GM12864 (cell line): ENCODE measurements at places on chromosomes 4 and X.

GRCh38 chr4:59412739-59413138, 1787.4 kb upstream of the ADGRL3 start:
- no peak for DNase-seq

GRCh38 chrX:84830836-84831235, 172.8 kb upstream of the APOOL start:
- DNase-seq, result no peak

- no peak for DNase-seq
Measured at GRCh38 chrX:139640259-139640658, 67.7 kb downstream of the MCF2 start.

DNA sequence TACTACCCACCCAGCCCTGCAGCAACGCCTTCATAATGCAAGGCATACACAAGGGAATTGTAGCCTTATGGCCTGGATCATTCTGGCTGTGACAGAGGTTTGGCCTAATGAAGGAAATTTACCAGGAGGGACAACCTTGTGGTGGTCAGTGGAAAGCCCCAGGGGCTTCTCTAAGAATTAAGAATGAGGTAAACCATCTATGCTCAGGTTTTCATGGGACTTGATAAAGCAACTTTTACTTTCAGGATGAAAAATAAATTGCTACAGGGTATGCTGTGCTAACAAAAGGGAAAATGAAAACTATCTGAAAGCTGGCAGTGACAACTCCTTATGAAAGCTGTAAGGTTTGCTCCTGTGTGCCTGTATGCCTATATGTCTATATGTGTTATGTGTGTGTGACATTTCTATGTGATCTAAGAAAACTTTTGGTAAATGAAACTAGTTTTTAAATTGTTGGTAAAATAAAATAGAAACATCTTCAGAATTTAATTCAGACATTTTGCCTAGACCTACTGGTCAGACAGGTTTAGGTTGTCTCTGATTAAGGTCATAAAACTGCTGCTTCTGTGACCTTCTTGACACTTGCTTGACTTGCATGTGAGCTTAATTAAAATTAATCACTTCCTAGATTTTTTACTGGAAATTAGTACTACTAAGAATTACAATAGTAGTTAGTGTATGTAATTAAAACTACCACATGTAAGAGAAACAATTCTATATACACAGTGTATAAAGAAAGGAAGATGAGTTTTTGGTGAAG, 19.9 kb upstream of the TXK start:
- DNase-seq, result no peak

DNA sequence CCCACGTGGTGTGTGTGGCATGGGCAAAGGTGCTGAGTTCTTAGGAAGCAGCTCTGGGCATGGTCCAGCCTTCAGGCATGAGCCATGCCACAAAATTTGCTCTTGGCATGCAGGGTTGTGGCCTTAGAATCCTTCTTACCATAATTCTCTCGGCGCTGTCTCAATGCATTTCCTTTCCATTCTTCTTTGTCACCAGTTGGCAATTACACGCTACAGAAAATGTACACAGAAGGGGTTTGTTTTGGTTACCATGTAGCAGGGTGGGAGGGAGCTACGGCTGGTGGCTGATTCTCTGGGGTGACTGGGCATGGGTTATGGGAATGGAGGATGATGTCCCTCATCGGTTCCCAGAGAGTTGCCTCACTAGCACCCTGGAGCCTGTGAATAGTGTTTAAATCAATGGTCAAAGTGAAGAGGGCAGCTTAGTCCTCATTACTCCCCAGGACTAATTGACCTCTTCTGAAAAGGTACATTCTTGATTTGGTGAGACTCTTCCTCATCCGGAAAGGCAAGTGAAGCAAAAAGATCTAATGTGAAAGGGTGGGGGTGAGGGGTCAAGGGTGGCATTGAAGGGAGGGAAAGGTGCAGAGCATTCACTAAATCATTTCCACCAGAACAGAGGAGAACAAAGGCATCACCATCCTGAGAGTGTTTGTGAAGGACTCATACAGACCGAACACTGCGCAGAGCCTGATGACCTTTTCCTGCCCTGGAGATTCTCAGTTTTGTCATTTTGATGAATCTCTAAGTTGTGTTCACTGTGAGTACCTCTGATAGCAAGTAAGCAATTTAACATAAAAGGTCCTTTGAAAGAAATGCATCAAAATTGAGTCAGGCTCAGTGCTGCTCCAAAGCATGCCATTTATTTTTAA, 199.8 kb upstream of the SFRP2 start:
- no peak for DNase-seq

DNA sequence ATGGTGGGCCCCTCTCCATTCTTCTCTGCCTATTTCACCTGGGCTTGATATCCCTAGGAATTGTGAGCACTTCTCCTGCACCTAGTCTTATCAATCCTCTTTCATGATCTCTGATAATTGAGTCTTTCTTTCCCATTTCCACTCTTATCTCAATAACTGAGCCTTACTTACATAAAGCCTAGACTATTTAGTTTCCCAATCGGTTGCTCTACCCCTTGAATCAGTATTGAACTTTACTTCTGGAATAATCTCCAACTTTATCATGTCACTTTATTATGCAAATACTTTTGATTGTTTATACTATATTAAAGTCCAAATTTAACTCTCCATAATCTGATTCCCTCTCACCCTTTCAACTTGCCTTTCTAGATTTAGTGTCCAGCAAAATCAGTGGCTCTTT, 222.7 kb downstream of the SPRY1 start:
- no peak for DNase-seq

DNA sequence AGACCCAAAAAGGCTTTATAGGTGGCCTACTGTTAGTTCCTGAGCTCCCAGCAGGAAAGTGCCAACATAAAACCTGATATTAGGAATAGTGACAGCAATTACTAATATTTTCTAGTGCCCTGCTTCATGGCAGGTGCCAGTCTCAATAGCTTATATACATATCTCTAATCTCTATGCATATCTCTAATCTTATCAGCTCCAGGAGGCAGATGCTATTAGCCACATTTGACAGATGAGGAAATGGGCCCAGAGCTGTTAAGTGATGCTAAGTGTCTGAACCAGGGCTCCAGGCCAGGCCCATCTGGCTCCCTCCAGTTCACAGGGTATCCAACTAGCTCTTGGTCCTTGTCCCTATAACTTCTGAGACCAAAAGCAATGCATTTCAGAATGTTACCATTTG, 142.5 kb downstream of the CHIC2 start:
- DNase-seq, result no peak

GRCh38 chr4:137253949-137254348, 278.3 kb downstream of the PCDH18 start:
- DNase-seq, result no peak

DNA sequence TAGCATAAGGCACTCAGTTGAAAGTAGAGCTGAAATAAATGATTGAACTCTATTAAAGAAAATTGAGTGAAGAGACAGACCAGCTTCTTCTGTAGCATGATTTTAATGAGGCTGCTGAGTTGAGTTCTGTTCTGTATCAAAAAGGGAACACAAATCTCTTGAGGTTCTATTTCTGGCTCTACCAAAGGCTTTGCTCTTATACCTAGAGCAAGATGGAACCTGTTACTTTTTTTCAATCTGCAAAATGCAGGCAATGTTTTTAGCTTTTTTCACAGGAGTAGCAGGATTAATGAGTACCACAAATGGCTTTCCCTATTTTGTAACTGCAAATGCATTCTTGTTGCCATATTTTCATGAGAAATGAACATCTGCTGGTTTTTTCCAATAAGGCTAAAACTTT, 4.2 kb upstream of the ERVMER34-1 start:
- no peak for DNase-seq

- DNase-seq, result no peak
Measured at GRCh38 chr4:135144498-135144897, 942.9 kb upstream of the PABPC4L start.

GRCh38 chr4:98474408-98474844, 184.0 kb downstream of the TSPAN5 start:
- no peak for DNase-seq

- no peak for DNase-seq
Measured at GRCh38 chrX:23765449-23765848, 17.5 kb upstream of the SAT1 start.

GRCh38 chrX:153777261-153778090, 3.4 kb upstream of the SRPK3 start:
- DNase-seq, result no peak

DNA sequence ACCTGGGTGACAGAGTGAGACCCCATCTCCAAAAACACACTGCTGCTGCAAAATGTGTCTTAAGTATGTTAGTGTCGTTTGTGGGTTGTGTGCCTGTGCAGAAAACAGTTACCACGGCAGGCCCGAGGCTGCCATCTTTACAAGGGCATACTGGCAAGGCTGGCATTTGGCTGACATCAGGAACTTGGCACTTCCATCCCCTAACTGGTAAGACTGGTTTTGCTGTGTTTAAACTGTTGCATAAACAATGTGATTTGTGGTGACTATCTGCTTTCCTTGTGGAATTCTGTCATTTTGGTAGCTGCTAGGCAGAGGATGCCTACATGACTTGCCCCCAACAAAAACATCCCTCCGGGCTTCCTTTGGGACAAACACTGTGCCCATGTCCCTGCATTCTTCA, 12.3 kb downstream of the LRP2BP start:
- DNase-seq, result no peak

DNA sequence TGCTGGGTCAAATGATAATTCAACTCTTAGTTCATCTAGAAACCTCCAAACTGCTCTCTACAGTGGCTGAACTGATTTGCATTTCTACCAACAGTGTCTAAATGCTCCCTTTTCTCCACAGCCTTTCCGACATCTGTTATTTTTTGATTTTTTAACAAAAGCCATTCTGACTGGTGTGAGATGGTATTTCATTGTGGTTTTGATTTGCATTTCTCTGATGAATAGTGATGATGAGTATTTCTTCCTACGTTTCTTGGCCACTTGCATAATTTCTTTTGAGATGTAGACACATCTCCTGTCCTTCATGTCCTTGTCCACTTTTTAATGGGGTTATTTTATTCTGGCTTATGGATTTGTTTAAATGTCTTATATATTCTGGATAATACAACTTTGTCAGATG, 298.2 kb upstream of the ARSJ start:
- DNase-seq, result no peak

GRCh38 chrX:120660637-120661036, 30.8 kb upstream of the C1GALT1C1 start:
- no peak for DNase-seq

DNA sequence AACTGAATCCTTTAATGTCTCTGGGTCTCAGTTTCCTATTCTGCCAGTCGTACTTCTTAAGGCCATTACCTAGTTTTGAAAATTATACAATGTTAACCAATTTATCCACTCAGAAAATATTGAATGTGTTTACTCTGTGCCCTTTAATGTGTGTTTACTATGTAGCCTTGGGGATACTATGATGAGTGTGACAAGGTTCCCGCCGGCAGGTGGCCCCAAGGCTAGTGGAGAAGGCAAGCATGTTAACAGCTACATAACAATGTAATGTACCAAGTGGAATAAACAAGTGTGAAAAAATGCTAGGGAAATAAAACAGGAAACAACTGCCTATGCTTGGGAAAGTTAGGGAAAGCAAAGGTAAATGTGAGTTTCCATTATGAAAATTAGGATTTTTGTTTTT, 187.3 kb upstream of the MBNL3 start:
- DNase-seq, result no peak

DNA sequence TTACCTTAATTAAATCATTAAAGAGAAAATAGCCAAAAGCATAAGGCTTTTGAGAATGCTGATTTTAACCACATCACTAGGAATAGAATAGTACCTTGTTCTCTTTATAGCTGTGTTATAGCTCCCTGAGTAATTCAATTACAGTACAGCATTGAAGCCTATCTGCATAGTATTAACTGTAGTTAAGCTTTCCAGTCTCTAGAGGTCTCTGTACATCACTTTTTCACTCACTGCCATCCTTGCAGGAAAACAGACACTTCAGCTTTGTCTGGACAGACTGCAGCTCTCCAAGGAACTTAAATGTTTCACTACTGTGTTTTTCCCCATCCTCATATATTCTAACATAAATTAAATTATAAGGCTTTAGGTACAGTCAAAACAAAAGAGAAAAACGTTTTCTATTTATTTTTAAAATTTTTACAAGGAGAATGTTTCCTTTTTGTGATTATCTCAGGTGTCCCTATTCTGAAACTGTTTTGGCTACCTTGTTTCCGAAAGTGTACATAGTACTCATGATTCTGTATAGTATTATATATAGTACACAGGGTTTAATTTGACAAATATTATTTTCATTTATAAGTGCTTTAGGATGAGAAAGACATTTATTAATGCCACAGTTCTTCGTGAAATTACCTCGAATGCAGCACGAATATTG, 407.9 kb downstream of the PCDH18 start:
- no peak for DNase-seq

DNA sequence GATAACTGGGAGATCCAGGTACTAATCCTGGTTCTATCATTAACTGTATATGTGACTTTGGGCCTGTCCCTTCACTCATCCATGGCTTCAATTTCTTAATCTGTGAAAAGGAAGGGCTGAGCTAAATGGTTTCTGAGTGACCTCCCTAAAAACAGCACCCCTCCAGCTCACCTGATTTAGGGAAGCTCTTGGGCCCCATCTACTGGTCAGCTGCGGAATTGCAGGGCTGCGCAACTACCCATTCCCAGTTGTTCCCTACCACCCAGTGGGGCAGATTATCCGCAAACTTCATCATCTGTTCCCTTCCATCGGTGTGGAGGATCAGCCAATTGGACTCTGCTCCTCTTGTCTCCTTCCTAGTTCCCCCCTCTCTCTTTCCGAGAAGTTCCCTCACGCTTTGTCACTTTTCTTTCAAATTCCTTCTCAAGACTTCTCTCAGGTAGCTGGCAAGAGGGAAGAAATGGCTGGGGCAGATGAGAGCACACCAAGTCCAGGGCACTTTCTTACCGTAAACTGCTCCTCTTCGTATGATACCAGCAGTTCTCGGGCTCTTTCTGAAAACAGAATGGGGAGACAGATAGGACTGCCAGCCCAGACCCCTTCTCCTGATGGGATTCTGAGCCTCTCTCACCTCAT, 5.8 kb downstream of the LAS1L start:
- no peak for DNase-seq

DNA sequence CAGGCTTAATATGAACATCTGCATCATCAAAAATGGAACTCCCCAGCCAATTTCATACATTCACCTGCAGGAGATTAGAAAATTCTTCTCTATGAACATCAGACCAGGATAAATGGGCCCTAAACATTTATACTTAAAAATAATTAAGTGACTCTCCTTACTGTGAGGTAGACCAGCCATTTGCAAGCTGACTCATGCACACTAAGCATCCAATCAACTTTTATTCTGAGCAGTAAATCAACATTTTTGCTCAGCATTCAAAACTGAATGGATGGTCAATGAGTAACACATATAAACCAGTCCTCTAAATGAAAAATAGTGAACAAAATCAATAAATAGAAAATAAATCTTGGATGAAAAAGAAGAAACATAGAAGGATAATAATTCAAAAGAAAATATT, 19.9 kb upstream of the PCDH10 start:
- DNase-seq, result no peak

DNA sequence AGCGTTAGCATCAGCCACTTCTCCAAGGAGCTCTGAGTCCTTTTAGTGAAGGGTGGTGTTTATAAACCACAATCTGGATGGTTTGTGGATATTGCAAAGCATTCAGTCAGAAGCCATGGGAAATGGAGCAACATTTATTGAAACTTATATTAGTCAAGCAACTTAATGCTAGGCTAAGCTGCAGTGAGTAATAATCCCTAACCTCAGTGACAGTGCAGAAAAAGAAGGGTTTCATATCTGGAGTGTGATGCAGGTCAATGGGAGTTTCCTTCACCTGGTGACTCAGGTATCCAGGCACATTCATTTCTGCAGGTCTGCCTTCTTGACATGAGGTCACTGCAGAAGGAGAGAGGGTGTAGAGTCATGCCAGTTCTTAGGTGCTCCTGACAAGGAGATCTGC, 10.4 kb upstream of the DRD5 start:
- DNase-seq, result no peak
